ENCODE measurements at places on chromosomes 6 and 20.

DNA sequence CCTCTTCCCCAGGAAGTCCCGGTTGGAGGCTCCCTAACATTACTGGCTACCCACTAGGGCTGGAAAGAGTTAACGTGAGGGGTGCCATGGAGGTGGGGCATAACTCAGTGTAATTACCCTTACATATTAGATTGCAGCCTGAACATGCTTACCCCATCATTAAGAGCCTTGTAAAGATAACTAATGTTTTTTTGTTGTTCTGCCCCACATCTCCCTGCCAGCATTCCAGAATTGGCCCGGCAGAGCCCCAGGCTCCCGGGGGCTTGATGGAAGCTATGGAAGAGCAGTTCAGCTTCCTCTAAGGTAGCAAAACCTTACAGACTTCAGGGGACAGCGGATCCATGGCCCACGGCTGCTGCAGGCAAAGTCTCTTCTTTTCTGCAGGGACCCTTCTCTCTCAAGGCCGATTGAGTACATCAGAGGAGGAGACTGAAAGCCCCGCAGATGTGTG, 166.1 kb upstream of the FOXQ1 start:
- no peak for DNase-seq

DNA sequence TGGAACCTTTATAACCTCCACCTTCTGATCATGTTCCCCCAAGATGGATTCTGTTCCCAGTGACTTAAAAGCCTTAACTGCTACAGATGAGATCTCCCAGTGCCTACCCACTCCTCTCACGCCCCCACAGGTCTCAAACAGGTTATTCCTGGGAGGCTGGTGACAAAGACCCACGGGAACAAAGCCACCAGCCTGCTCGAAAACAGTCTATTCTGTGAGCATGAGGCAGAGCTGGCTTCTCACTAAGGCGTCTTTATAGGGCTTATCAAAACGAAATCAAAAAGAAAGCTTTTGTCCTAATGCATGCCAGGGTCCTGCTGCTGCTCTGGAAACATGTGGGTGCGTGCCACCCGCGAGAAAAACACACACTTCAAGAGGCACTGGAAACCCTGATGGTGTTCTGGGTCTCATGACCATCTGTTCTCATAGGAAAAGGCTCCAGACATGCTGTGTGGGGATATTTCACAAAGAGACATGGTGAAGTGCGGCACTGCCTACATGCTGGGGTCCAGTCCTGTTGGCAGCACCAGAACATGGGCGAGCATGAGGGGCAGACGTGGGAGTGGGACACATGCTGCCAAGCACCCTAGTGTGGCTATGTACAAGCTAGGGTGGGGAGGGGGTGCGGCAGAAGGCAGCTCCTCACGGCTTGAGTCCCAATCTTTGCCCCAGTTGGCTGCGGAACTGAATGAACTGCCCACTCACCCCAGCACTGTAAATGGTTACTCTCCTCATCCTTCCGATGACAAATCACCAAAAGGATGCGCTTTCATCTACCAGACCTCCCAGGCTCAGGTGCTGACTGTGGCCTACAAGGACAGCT, 2.1 kb downstream of the FKBP1A start:
- DNase-seq = no peak

DNA sequence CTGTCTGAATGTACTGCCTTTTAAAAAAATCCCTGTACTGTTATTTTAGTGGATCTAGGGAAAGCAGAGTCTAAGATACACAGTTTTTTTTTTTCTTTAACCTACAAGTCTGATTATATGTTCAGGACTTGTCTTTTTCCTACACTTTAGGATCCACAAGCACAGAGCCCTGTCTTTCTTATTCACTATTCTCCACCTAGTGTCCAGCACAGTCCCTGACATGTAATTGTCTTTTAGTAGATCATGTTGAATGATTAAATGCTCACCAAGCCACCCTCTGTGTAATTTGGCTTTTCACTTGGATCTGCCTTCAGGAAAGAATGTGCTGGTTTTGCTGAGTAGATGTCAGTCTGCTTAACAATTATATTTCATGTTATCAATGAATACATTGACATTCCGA, 35.8 kb upstream of the YWHAB start:
- DNase-seq = no peak

GRCh38 chr6:18424201-18424600, 37.1 kb downstream of the RNF144B start:
- DNase-seq = no peak

DNA sequence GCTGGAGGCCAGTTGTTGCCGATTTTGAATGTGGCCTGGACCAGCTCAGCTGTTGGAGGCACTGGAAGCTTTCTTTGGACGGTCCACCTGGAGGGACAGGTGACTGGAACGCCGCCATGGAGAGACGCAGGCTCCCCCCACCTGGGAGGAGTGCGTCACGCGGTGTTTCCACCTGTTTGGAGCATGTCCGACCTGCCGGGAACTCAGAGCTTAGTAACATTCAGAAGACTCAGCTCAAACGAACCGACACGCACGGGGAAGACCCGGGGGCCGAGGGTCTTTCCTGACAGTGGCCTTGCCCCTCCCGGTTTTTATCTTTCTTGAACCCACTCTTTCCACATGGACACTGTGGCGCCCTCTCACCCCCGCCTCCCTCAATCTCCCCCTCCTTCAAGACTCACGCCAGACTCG, 141.6 kb downstream of the SMOC2 start:
- no peak for DNase-seq

GRCh38 chr6:31870385-31870921, 7.8 kb upstream of the NEU1 start:
- DNase-seq = no peak

DNA sequence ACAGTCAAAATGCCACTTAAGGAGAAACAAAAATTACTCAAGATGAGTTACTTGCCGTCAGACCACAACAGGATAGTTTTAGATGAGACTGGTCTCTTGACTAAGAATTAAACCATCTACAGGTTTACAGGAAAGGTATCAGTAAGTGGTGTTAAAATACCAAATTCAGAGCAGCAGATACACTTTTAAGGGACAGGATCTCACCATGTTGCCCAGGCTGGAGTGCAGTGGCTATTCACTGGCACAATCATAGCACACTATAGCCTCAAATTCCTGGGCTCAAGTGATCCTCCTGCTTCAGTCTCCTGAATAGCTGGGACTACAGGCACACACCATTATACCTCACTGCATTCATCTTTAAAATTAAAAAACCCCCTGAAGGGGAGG, 4.7 kb downstream of the MCCD1 start:
- no peak for DNase-seq

Measured in EL (cell line).